Activated naive CD4-positive, alpha-beta T cell treated with anti-CD3 and anti-CD28 coated beads, Interleukin-2, amount 50 U/mL, for 72 hours (primary cell): ENCODE measurements at places on chromosomes 3 and 15. TPM values are rescaled to one million over a fixed set of nuclear protein-coding genes. Genes with fewer than 3 reads are reported as not detected.

GRCh38 chr3:124078953-124079911 is 87.3 kb upstream of the ROPN1 start:
- DNase-seq: no peak

- DNase-seq: no peak
Observed at GRCh38 chr3:174531262-174531982, 327.7 kb upstream of the NAALADL2 start.

The IL17RB gene
- total RNA-seq: 0.12 TPM

The CCR8 gene
- 0.36 TPM for total RNA-seq

The RPS17 gene
- total RNA-seq: 3,713 TPM

GRCh38 chr3:185934767-185935464 is 2.9 kb downstream of the TRA2B start:
- no peak for DNase-seq

DNA sequence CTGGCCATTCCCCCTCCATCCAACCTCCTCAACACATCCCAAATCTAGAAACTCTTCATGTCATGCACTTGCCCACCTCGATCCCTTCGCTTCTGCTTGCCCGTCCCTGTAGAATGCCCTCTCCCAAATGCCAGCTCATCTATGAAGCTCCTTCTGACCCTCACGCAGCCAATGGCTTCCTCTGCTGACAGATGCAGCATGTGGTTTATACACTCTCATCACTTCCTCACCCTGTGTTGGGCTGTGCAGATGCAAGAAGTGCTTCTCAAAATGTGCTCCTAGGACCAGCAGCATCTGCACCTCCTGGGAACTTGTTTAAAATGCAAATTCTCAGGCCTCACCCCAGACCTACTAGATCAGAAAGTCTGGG is 51.7 kb downstream of the SEMA5B start:
- DNase-seq: no peak

The HRH1 gene
- 1.6 TPM for total RNA-seq

DNA sequence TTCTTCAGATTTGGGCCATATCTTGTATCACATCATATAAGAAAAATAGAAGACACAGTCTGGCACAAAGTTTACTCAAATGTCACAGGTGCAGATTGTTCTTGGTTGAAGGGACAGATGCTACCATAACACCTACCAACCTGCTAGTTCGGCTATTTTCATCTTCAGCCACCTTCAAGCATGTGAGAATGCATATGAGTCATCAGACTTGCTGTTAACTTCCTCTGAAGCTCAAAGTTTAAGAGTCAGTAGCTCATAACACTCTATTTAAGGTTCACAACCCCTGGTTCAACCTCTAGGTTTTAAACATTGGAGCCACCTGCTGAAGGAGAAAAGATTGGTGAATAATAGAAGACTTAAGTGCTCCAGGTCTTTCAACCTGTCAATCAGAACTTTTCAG is 522.8 kb downstream of the NLGN1 start:
- DNase-seq: no peak

DNA sequence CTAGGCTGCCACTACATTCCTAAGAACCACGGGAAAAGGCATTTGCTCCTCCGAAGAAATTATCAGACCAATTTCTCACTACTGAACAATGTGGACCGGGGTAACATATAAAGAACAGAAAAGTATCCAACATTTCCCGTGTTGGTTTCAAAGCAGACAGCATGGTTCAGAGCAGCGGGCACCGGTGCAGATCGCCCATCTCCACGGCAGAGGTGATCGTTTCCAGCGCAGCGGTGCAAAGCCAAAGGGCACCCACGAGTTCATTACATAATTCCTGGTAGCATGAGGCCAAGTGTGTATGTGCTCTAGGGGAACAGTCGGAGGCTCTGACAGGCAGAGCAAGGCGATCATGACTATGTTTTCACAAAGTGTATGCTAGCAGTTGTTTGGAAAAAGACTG is 13.2 kb downstream of the GRK7 start:
- DNase-seq: no peak

The GOLGA8K gene
- total RNA-seq: 0.88 TPM

GRCh38 chr3:112627919-112628466 is 12.9 kb downstream of the CCDC80 start:
- DNase-seq: no peak

DNA sequence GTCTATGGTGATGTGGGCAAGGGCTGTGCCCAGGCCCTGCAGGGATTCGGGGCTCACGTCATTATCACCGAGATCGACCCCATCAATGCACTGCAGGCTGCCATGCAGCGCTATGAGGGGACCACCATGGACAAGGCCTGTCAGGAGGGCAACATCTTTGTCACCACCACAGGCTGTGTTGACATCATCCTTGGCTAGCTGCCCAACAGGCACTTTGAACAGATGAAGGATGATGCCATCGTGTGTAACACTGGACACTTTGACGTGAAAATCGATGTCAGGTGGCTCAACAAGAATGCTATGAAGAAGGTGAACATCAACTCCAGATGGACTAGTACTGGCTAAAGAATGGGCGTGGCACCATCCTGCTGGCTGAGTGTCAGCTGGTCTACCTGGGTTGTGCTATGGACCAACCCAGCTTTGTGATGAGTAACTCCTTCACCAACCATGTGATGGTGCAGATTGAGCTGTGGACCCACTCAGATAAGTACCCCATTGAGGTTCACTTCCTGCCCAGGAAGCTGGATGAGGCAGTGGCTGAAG is 6.1 kb upstream of the USP8 start:
- DNase-seq: no peak

GRCh38 chr3:81884791-81885190 is 123.3 kb upstream of the GBE1 start:
- DNase-seq: no peak

- peak; percentile 35 for DNase-seq
Observed at GRCh38 chr15:59492389-59493377, 54.7 kb downstream of the FAM81A start.

GRCh38 chr15:46815240-46815639 is 902.1 kb upstream of the SEMA6D start:
- no peak for DNase-seq

The NME9 gene
- not detected for total RNA-seq

- DNase-seq: no peak
Observed at GRCh38 chr3:192188218-192188835, 539.0 kb downstream of the FGF12 start.

The FSIP1 gene
- total RNA-seq: 1.1 TPM

The GRK7 gene
- not detected for total RNA-seq

DNA sequence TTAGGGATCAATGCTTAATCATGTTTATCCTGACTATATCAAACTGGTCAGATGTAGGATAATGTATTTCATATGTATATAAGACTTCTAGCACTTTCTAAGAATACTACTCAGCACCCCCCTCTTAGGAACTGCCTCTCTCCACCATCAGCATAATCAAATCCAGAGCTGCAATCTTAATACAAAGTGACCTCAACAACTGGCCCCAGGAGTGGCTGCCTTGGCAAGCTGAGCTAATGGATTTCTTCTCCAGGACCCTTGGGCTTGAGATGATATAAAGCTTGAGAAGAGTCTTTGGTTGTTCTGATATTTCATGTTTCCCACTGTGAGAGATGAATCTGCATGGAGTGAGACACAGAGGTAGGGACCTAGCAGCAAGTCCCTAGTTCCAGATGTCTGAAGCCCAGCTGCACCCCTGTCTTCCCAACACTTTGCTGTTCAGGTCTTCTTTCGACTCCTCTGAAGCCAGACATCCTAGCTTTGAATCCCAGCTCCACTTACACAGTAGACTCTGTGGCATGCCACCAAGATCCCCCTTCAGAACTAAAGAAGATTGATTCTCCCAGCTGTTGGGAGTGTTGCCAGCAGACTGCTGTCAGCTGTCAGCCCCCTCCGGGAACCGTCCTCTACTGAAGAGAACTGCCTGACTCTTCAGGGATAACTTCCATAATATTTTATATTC is 309.3 kb upstream of the UBE2E2 start:
- DNase-seq: no peak

The POLQ gene
- total RNA-seq: 28.7 TPM

GRCh38 chr15:92527197-92527596 is 128.4 kb downstream of the FAM174B start:
- no peak for DNase-seq

DNA sequence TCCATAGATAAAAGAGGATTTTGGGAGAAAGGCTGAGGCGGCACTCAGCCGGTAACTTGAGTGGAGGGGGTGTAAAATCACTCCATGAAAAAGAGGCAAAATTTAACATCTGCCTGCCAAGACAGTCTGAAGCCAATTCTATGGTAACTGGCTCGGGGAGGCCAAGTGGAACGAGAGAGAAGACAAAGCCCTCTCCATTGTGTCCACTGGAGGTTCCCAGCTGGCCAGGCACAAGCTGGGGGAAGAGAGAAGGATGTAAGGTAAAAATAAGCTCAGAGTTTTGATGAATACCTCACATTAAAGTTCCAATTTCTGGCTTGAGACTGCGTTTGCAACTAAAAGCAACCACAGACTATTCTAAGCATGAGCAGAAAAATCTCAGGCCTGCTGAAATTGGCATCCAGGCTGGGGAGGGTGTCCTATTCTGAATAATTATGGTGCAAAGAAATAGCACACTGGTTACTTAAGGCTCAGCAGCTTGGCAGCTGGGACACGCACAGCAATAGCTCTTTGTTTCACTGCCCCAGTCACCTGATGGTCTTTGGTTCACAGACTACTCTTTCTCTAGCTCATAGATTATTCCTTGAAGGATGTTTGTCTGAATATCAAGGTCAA is 48.8 kb downstream of the CHRD start:
- DNase-seq: no peak

The PRKCD gene
- 3.4 TPM for total RNA-seq

- peak; percentile 79 for DNase-seq
Observed at GRCh38 chr15:44662478-44663409, 718 bp downstream of the SPG11 start.

DNA sequence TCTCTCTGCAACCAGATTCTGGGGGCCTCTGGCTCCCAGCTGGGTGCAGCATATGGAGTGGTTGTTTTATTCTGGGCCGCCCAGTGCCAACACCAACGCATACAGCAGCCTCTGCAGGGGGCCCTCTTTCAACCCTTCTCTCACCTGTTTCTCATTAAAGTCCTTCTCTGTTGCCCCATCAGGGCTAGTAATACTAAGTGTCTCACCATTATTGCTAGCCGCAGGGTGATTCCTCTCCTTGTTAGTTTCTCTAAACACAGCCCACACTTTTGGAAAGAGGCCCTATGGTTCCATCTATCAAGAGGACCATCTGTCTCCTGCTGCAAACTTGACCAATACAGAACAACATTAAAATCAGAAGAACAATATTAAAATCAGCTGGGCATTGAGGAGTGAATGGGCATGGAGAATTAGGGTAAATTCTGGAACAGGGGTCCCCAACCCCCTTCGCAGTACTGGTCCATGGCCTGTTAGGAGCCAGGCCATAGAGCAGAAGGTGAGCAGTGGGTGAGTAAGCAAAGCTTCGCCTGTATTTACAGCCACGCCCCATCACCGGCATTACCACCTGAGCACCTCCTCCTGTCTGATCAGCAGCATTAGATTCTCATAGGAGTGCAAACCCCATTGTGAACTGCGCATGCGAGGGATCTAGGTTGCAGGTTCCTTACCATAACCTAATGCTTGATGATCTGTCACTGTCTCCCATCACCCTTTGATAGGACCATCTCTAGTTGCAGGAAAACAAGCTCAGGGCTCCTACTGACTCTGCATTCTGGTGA is 36.5 kb downstream of the ALS2CL start:
- DNase-seq: no peak

DNA sequence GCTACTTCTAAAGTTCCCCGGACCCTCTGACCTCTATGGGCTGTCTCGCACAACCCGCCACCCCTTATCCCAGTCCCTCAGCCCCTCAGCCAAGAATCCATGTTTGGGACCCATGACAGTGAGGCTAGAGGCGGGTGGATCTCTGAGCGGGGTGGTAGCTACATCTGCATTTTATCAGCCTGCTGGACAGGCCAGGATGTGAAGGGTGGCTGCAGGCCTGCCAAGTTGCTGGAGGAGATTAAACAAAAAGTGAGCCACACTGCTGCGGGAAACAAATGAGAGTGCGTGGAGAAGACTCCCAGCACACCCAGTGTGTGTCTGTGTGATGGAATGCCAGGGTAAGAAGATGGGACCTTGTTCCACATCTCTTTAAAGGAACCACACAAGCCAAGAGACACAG is 51.1 kb upstream of the SPATA12 start:
- DNase-seq: no peak

DNA sequence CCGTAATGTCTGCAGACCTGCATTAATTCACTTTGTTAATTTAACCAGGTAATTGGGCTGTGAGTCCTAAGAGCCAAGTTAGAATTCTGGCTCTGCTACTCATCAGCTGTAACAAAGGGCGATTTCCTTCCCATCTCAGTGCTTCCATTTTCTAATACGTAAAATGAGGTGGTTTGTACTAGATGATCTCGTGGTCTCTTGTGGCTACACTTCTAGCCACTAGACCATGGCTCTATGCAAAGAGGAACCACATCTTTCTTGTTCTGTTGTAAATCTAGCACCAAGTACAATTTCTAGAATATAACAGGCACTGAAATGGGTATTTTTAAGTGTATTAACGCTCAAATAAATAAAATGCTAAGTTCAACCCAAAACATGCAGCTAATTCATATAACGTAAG is 174.4 kb upstream of the THBS1 start:
- no peak for DNase-seq

The LYZL4 gene
- total RNA-seq: not detected

DNA sequence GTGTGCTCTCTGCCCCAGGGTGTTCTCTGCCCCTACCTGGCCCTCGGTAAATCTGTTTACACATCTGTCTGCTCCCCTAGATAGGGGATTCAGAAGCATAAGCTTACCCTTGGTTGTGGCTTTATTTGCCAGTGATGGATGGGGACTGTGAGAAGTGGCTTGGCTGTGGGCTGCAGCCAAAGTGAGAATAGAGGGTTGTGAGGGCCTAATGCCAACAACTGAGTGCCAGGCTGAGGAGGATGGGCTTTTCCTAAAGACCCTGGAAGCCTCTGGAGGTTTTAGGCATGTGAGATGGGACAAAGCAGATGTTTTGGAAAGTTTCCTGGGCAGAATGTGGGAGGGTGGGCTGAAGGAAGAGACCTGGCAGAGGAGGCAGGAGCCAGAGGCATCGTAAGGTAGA is 15.4 kb upstream of the APEH start:
- DNase-seq: no peak

DNA sequence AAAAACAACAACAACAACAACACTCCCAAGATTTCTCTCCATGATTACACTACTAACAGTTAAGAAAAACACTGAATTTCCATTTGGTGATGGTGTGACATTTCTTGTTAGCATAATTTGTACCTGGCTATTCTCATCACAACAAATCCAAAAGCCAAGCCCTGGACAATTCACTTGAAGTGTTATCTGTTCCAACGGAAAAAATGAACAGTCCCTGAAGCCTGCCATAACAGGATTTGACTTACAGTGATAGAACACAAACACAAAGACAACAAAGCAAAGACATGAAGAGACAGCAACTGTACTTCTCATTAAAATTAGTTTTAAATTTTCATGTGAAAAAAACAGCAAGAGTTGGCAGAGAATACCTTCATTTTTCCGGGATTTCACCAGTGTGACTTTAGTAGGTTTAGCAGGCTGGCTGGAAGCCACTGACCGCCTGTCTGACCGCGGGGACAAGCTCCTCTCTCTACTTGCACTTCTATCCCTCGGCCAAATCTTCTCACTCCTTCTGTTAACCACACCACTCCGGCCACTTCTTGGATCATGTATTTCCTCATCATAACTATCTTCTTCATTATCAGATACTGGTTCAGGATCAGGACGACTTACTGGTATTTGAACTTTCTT is 56.3 kb downstream of the TJP1 start:
- no peak for DNase-seq
